ENCODE measurements at places on chromosomes 5 and 9. TPM values are rescaled to one million over a fixed set of nuclear protein-coding genes. Genes with fewer than 3 reads are reported as not detected.
A peak's percentile ranks its signal among the peaks of the same experiment; 100 is the strongest.

DNA sequence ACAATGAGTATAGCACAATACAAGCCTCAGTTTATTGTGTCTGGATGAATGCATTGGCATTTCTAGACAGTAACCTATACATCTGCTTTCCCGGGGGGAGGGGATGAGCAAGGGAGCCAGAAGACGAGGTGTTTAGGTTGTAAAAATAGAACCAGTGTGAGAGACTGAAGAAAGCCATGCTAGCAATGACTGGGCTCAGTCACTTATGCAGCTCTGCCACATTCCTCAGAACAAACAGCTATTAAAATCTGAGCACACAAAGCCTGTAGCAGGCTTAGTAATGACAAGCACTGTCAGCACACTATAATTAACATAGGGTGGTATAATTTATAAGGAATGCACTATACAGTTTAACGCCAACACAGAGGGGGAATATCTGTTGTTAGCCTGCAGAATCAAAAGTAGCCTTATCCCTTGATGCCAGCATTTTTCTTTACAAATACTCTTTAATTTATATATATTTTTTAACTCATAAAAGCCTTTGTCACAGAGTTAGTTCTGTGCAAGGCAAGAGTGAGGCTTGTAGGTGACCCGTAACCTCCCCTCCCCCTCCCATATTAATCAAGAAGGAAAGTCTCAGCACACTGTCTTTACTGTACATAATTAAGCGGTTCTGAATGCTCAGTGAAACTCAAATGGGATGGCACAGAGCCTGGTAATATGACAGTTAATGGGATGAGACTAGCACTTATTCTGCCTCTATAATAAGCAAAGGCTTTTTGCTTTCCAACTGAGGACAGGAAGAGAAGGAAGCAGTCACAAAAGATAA lies 295.4 kb downstream of the CSNK1G3 start:
- no peak for DNase-seq

- no peak for DNase-seq
Measured at GRCh38 chr9:85727500-85727899, 14.3 kb downstream of the AGTPBP1 start.

DNA sequence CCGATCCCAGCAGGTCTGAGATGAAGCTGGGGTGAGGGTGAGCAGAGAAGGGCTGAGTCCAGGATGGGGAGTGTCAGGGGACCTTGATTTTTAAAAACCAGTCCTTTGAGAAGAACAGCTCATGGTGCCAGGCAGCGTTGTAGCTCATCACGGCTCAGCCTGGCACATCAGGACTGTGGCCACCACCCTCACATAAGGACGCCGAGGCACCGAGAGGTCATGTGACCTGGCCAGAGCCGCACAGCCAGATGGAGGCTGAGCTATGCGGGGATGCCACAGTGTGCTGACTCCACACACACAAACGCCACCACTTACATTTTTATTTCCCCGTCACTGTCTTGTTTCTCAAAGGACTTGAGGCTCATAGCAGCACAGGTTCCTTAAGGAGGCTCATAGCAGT lies 32.9 kb upstream of the CEP72 start:
- no peak for DNase-seq

- DNase-seq = no peak
Measured at GRCh38 chr5:154813736-154814135, 36.7 kb downstream of the FAXDC2 start.

DNA sequence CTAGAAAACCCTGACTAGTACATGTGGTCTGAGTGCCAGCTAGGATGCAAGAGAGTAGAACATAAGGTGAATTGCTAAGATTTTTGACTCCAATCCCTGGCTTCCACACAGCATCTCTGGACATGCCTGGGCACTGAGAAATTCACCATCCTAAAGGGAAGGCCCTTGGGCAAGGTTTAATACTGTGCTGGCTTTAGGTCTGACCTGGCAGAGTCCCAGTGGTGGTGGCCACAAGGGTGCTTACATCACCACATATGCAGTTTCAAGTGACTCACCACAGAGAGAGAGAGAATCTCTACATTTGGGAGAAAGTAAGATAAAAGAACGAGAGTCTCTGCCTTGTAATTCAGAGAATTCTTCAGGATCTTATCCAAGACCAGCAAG lies 661.6 kb upstream of the C9orf72 start:
- no peak for DNase-seq

GRCh38 chr9:133031496-133031911 lies 707 bp downstream of the GTF3C5 start:
- DNase-seq = no peak

- DNase-seq = no peak
Measured at GRCh38 chr9:4859035-4859434, 66.3 kb downstream of the RCL1 start.

GRCh38 chr5:103522586-103522985 lies 40.0 kb downstream of the NUDT12 start:
- no peak for DNase-seq

DNA sequence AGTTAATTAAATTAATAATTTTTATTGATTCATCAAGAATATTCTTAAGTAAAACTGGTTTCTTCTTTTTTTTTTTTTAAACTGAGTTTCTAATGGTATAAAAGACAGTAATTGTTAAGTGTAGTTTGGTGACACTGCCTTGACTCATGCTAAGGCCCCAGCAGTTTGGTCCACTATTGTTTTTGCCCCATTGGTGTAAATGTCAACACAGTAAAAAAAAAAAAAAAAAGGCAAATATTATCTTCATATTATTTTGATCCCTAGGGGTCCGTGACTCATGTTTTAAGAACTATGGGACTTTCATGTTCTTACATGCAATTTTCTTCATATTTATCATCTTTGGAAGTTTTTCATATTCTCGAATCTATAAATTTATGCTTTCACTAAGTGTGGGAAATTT lies 29.2 kb upstream of the JAK2 start:
- DNase-seq = no peak

DNA sequence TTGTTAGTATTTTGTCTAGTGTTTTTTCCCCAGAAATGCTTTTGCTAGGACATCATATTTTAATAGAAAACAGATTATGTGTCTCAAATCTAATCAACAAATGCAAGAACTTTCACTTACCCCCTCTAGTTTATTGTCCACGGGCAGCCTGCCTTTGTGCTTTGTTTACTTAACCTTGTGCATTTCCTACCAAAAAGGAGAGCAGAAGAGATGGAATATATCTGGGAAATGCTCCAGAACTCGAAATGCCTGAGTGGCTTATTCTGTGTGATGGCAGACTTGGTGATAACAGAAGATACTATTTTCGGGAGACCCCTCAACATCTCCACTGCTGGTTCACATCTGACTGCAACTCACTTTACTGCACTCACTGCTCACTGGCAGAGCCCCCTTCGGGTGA lies 33.3 kb upstream of the SPDL1 start:
- DNase-seq = no peak

DNA sequence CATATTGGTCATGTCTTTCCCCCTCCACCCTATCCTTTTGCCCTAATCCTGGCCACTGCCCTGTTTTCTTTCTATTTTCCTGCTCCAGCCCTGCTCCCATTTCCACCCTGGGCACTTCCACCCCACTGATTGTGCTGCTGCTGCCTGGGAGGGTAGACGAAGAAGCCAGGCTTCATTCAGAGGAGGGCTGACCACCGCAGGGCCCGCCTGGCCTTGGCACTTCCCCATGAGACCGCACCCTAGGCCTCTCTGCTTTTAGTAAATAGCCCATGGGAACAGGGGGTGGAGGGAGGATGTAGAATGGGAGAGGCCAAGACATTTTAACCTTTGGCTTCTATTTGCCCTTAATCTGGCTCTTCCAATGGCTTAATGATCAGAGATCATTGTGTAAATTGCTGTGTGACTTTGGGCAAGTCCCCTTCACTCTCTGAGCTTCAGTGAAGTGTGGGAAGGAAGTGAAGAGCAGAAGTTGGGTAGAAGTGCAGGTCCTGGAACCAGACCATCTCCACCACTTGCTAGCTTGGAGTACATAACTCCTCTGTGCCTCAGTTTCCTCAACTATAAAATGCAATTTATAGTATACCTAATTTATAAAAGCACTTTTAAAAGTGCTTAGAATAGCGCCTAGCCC lies 13.6 kb upstream of the GPX3 start:
- DNase-seq = peak; percentile 72

DNA sequence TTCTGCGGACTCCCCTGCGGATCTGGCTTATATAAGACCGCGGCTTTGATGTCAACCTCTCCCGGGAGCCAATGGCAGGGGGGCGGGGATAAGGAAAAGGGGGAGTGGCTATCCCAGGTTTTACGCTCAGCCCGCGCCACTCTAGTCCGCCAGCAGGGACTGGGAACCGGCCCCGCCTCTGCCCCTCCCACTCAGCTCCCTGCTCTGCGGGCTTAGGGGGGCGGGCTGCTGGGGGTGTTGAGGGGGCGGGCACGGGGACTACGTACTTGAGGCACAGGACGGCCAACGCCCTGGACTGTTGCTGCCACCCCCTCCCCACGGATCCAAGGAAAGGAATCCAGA lies at the start of gene HAND1:
Gene HAND1 (minus strand): TSS at position 4 of the 342 bp plus-strand sequence. CDS start 219 bp downstream, outside the sequence.
- DNase-seq = peak; percentile 86

GRCh38 chr9:85715587-85715986 lies 26.2 kb downstream of the AGTPBP1 start:
- DNase-seq = no peak

GRCh38 chr5:36178524-36178890 lies 26.6 kb downstream of the SKP2 start:
- DNase-seq = no peak

GRCh38 chr5:53200306-53200705 lies 90.7 kb upstream of the MOCS2 start:
- DNase-seq = no peak

GRCh38 chr5:73093943-73094342 lies 26.4 kb upstream of the TMEM171 start:
- DNase-seq = no peak

GRCh38 chr5:35194635-35195471 lies 35.4 kb downstream of the PRLR start:
- DNase-seq = no peak

DNA sequence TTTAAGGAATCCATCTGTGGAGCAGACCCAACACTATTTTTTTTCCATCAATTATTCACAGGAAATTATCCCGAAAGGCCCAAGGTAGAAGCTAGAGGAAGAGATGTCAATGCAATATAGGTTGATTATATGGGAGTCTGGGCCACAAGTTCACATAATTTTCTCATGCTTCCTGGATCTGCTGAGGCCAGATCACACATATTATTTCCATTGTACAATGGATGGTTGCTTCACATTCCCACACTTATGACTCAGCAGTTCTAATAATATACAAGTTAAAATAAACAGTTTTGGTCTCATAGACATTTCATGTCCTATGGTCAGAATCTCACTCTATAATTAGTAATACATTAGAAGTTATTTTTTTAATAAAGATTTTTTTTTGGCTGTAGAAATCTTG lies 66.0 kb upstream of the PTPRD start:
- DNase-seq = no peak

GRCh38 chr5:10333154-10334006 lies 20.1 kb upstream of the MARCHF6 start:
- no peak for DNase-seq

- no peak for DNase-seq
Measured at GRCh38 chr5:7053125-7053524, 339.9 kb downstream of the TENT4A start.

GRCh38 chr9:4973246-4973645 lies 11.8 kb upstream of the JAK2 start:
- no peak for DNase-seq

GRCh38 chr5:168302785-168303184 lies 11.3 kb downstream of the WWC1 start:
- no peak for DNase-seq

GRCh38 chr9:5650356-5651105 lies 21.6 kb downstream of the RIC1 start:
- no peak for DNase-seq

GRCh38 chr5:157148734-157149615 lies 6.3 kb upstream of the MED7 start:
- peak; percentile 55 for DNase-seq

- DNase-seq = no peak
Measured at GRCh38 chr9:131483319-131484050, 19.2 kb upstream of the POMT1 start.

DNA sequence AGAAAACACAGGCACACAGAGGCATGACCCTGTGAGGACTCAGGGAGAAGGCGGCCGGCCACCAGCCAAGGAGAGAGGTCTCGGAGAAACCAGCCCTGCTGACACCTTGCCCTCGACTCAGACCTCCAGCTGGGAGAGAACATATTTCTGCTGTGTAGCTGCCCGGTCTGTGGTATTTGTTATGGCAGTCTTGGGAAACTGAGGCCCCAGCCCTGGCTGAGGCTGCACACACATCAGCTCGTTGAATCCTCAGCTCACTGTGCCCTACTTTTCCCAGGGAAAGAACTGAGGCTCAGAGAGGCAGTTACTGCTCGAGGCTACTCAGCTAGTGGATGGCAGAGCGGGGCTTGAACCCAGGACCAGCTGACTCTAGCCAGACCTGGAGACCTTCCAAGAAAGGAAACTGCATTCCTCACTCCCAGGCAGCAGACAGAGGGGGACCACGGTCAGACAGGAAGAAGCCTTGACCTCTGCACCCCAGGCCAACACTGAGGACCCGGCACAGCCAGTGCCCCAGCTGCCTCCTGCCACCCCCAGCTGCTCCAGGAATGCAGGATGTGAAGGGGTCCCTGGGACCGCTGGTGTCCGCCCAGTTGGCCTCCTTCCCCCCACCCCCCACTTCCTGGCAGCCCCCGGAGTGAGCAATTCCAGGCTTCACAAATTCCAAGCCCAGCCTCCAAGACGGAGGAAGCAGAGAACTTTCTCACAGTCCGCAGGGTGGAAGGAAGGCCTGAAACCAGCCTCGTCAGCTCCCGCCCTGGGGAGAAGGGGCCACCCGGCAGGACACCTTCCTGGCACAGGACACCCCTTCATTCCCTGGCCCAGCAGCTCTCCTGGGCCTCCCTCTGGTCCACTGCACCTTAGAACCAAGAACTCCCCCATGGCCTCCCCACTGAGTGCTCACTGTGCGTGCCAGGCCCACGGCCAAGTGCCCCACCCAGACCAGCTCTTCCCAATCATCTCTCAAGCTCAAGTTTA lies 69.9 kb downstream of the LRSAM1 start:
- DNase-seq = no peak

DNA sequence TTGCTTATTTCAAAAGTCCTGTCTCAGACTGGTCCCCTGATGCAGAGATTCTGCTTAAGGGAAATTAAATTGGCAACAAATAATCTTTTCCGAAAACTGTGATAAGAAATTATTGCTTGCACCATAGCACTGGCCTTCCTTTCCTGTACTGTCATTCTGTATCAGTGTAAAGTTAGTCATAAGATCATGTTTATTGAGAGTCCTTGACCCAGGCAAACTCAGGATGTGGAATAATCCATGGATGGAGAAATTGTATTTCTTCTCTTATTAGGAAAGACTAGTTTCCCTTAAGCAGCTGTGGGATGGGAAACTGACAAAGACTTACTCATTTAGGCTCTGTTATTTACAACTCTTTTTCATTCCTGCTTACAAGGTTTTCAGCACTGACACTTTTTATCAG lies 83.0 kb upstream of the RANBP6 start:
- DNase-seq = no peak

The PCDHGB4 gene
- 5.2 TPM for total RNA-seq

The SLC35D2 gene
- 15.6 TPM for total RNA-seq

The PCDHGA7 gene
- total RNA-seq = 2.5 TPM

The SLC30A5 gene
- total RNA-seq = 56.8 TPM

The ADAM19 gene
- 0.76 TPM for total RNA-seq

The MARCHF3 gene
- 23.4 TPM for total RNA-seq

The CCDC192 gene
- not detected for total RNA-seq

The CDH9 gene
- total RNA-seq = not detected

The CIZ1 gene
- total RNA-seq = 135 TPM

The VCAN gene
- total RNA-seq = 33.3 TPM

The IL3 gene
- total RNA-seq = not detected

The PDZD2 gene
- total RNA-seq = 102 TPM

The SHC3 gene
- 2.6 TPM for total RNA-seq

The NSD1 gene
- total RNA-seq = 25.1 TPM
